ENCODE measurements at places on chromosomes 3 and 15.

DNA sequence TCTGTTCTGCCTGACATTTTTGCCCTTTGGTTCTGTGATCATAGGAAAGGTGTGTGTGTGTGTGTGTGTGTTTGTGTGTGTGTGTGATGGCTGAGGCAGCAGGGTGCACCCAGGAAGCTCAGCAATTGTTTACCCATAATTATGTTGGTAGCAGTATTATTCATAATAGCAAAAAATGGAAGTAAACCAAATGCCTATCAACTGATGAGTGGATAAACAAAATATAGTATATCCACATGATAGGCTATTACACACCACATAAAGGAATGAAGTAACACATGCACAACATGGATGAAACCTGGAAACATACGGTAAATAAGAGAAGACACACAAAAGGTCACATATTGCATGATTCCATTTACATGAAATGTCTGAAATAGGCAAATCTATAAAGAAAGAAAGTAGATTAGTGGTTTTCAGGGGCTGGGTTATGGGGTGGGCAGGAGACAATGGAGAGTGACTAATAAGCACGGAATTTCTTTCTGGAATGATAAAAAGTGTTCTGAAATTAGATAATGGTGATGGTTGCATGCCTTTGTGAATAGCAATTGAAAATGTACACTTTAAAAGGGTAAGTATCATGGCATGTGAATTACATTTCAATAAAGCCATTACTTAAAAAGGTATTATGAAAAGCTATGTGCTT, 167.2 kb downstream of the POLR2M start:
- DNase-seq: no peak

DNA sequence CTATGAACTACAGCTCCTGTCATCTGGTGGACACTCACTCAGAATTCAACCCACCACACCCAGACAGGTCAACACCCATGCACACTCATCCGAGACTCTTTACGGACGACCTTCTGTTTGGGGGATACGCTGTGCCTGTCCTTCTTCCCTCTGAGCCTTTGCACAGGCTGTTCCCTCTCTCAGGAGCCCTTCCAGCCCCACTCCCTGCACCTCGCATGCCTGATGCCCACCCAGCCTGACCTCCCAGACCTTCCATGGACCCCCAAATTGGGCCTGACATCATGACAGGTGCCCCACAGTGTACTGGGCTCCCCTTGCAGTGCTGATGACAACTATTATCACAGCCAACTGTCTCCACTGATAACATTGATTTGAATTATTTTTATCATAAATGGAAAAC, 135.8 kb downstream of the NSMCE3 start:
- no peak for DNase-seq

- no peak for DNase-seq
Observed at GRCh38 chr3:116005404-116005803, 382.1 kb downstream of the GAP43 start.

GRCh38 chr3:145269106-145269505, 891.9 kb downstream of the PLOD2 start:
- no peak for DNase-seq

Measured in cerebellar nuclear complex (tissue), 1 donor.